Fibroblast of lung (primary cell): ENCODE measurements at places on chromosomes 3 and 15. TPM values are rescaled to one million over a fixed set of nuclear protein-coding genes. Genes with fewer than 3 reads are reported as not detected.

The TMC3 gene
- not detected in 2 replicates for total RNA-seq

The LYZL4 gene
- total RNA-seq = not detected in 2 replicates

The RARB gene
- total RNA-seq = 9.4 and 10.3 TPM in 2 replicates

The RAB8B gene
- 111 and 184 TPM in 2 replicates for total RNA-seq

The RGMA gene
- 1.3 and 1.5 TPM in 2 replicates for total RNA-seq

The LRRIQ4 gene
- total RNA-seq = under 0.01 TPM in 1 of 2 replicates, not detected in the other

The CATSPER2 gene
- total RNA-seq = 1.0 and 2.3 TPM in 2 replicates

The CEP63 gene
- 26.4 and 33.6 TPM in 2 replicates for total RNA-seq

The GREM1 gene
- 113 and 364 TPM in 2 replicates for total RNA-seq

The SEMA3F gene
- 9.7 and 10.3 TPM in 2 replicates for total RNA-seq

The MLF1 gene
- total RNA-seq = 7.9 and 11.8 TPM in 2 replicates

The RTP3 gene
- not detected in 2 replicates for total RNA-seq

The TJP1 gene
- total RNA-seq = 45.2 and 53.7 TPM in 2 replicates

The FOXP1 gene
- total RNA-seq = 85.3 and 101 TPM in 2 replicates

The CAND2 gene
- total RNA-seq = 12.1 and 16.7 TPM in 2 replicates

The TM4SF18 gene
- total RNA-seq = not detected in 2 replicates
